ENCODE measurements at places on chromosomes 1 and 21. TPM values are rescaled to one million over a fixed set of nuclear protein-coding genes. Genes with fewer than 3 reads are reported as not detected.

- DNase-seq, result no peak
These were observed 19.4 kb upstream of the FOXE3 start for GRCh38 chr1:47396671-47397196.

GRCh38 chr1:8562222-8562621, 244.3 kb downstream of the SLC45A1 start:
- no peak for DNase-seq

- peak; percentile 65 for DNase-seq
These were observed 40.2 kb upstream of the VWA5B1 start for GRCh38 chr1:20250340-20250989.

- peak; percentile 10 for DNase-seq
These were observed 719.0 kb downstream of the RWDD3 start for GRCh38 chr1:95953015-95953414.

- peak; percentile 30 for DNase-seq
These were observed 75.9 kb upstream of the ETS2 start for GRCh38 chr21:38729754-38730379.

- DNase-seq, result no peak
These were observed 50.9 kb downstream of the PIGK start for GRCh38 chr1:77168358-77168757.

- DNase-seq, result peak; percentile 73
These were observed 52.0 kb upstream of the TMPRSS2 start for GRCh38 chr21:41559658-41560631.

DNA sequence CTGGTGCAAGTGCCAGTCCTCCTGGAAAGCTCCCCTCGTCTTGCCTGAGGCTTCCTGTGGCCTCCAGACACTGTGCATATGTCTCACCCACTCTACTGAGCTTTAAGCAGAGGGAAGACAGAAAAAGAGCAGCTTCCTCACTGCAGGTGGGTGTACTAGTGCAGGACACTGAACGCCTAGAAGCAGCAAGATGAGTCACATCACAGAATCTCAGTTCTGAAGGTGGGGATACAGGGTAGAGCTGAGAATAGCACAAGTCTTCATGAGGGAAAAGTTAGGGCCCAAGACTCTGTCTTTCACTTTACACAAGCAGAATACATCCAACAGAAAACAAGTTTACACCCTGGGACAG, 37.4 kb downstream of the PCAT6 start:
- peak; percentile 6 for DNase-seq

DNA sequence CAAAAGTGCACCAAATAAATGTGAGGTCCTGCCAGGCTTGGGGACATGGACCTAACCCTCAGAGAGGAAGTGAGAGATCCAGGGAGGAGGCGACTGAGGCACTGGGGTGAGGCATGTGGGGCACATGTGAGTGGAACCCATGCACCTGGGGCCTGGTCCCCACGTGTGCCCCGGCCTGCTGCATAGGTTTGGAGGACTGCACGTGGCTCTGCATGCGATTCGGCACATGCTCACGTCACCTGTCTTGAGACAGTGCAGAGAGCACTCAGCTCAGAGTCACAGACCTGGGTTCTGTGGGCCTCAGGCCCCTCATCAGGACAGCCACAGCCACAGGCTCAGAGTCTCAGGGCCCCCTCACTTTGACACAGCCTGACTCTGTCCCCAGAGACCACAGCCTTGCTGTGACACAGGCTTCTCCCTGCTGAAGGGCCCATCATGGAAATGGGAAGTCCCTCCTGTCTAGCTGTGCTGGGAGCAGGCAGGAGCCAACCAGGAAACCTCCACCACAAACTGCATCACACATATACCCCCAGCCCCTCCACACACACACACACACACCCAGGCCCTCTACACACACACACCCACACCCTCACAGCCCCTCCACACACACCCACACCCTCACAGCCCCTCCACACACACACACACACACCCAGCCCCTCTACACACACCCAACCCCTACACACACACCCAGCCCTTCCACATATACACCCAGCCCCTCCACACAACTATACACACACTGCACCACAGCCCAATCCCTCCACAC, 48.2 kb downstream of the SLC9A1 start:
- DNase-seq, result no peak

- DNase-seq, result no peak
These were observed 177.2 kb downstream of the SMYD3 start for GRCh38 chr1:246329900-246330299.

DNA sequence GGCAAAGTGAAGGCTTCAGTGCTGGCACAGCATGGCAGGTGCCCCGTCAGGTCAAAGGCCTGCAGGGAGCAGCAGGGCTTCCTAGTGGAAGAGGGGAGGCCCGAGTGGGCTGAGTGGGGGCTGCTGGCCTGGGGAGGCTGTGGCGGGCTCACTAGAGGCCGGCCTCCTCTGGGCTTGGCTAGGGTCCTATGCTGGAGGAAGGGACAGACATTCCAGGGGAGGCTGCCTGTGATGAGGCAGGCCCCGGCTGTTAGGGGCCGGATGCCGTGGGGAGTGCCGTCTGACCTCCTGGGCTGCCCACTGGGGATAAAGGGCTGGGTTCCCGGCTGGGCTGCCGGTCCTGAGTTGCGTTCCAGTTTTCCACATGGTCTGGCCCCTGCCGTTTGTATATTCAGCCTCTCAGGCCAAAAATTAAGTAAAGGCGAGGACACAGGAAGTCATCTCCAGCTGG, 21.1 kb downstream of the PRXL2B start:
- DNase-seq, result no peak

DNA sequence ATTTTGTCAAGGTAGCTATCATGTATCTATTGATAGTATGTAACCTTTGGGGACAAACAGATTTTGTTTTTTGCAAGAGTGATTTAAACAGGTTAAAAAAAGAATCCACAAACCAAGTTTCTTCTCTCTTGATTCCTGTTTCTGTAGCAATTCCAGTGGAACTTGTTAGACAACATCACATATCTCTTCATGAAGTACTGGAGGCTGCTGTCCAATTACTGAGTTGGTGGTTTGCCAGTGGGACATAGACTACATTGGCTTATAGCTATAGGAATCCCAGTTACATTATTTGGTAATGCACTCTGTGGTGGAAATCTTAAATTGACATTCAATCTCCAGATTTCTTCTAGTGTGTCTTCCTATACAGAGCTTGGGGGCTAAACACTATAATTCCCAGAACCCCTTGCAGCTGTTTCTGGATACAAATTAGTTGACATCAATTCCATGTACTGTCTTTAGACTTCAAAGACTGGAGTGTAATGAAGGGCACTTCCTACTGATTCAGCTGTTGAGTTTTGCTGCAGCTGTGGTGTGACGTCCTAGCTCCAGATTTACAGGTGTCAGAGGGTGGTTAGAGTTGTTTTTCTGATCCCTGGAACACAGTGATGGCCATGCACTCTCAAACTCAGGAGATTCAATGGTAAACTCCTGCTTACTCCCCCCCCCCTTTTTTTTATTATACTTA, 29.4 kb upstream of the GCLM start:
- no peak for DNase-seq

- no peak for DNase-seq
These were observed 1.9 kb upstream of the PADI3 start for GRCh38 chr1:17246971-17247370.

DNA sequence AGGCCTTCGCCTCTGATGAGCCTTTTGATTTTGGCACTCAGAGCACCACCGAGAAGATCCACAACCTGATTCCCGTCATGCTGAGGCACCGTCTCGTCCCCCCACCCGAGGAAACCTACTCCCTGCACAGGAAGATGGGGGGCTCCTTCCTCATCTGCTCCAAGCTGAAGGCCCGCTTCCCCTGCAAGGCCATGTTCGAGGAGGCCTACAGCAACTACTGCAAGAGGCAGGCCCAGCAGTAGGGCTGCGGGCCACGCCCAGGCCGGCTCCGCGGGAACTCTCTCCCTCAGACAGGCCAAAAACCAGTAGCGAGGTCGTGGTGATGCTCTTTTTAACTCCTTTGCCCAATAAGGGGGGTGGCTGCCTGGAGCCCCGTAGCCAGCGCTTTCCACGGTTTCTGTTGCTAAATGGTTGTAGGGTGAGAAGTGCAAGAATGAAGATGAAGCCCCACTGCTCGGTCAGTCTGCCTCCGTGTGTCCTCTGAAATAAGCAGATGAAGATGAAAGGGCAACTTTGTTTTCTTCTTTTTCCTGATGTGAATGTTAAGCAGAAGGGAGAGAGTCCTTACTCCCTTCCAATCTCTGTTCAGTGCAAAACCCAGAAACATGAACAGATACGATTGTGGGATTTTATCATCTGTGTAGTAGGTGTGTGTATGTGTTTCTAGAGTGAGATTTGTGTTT, 46.5 kb downstream of the COQ8A start:
- DNase-seq, result no peak

- DNase-seq, result peak; percentile 18
These were observed 58.4 kb upstream of the MYOCOS start for GRCh38 chr1:171563675-171564074.

DNA sequence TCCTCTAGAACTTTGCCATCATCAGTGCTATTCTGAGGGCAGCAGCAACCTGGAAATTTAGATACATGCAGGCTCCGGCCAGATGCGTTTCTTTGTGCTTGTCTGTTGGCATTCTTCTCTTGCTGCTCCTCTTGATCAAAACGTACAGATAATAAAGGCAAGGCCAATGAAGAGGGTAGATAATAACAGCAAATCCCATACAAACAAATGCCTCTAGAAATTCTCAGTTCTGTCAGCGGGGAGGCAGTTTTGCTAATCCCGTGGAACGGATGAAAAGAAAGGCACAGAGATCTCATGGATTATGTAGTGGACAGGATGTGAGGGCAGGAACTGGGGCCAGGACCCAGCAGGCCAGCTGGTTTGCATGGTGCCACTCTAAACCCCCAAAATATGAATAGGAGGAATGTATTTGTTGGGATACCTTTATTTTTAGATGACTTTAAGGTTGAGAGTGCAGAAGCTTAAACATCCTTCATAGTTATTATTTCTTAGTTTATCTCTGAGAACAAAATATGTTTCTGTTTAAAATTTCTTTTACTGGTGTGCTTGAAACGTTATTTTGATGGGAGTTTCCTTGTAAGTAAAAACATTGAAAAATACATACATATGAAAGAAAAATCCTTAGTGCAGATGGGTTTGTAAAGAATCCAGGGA, 1.5 kb downstream of the ITSN1 start:
- peak; percentile 29 for DNase-seq

DNA sequence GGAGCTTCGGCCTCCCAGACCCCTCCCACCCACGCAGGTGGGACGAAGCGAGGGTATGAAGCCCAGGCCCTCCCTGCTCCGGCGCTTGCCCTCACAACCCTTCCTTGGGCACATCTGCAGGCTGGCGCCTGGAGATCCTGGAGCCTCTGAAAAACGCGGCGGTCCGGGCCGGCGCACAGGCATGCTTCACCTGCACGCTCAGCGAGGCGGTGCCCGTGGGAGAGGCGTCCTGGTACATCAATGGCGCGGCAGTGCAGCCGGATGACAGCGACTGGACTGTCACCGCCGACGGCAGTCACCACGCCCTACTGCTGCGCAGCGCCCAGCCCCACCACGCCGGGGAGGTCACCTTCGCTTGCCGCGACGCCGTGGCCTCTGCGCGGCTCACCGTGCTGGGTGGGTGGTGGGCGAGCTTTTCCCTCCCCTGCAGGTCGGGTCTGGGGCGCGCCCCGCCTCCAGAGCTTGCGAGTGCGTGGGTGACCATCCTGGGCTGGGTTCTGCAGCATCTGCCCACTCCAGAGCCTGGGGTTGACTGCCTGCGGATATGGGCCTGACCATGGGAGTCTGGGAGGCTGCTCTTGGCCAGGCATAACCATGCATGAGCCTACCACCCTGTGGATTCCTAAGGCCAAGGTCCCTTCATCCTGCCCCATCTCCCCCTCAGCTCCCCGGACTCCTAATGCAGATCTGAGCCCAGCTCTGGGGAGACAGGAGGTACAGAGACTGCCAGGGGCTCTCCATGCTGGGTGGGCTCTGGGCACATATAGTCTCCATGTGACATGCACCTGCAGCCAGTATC, 89.8 kb downstream of the TRIM11 start:
- DNase-seq, result no peak

DNA sequence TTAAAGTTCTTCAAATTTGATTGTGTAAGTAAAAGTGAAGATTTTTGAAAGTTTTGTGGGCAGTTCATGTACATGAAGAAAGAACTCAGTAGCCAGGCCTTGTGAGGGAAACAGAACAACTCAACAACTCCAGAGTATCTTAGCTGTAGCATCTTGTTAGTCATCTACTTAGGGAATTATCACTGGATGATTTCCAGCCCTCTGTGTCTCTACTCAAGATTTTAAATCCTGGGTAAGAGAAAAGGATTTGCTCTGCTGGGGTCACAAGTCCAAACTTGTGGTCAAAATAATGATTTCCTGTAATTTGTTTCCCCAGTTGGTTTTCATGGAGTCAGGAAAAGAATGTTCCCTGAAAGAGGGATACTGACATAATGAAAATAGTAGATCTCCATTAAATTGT, 8.2 kb downstream of the OR10T2 start:
- no peak for DNase-seq

GRCh38 chr1:150549496-150550221, 451 bp downstream of the ADAMTSL4 start:
- no peak for DNase-seq

GRCh38 chr1:99590578-99591209, 55.2 kb upstream of the PALMD start:
- DNase-seq, result peak; percentile 98

DNA sequence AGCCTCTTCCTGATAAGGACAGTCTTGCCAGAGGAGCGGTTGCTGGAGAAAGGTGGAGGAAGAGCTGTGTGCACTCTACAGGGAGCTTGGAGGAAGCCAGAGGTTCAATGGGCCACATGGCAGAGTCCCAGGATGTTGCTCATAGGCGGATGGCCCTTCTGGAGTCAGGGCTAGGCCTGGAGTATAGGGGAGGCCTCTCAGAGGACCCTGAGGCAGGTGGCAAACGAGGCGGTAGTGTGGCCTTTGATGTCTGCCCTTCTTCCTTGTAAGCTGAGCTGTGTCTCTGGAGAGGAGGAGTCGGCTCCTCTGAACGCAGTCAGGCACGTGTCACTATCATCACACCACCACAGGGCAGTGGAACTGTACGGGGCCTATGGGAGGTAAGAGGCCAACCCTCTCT, 8.6 kb downstream of the PKP1 start:
- no peak for DNase-seq

ERICH3 gene
- 0.17 TPM for total RNA-seq

FMOD gene
- 3.3 TPM for total RNA-seq

SLC26A9 gene
- total RNA-seq, result not detected

KLHDC8A gene
- not detected for total RNA-seq

TRIM17 gene
- total RNA-seq, result 0.26 TPM

KISS1 gene
- 0.17 TPM for total RNA-seq

KRTAP19-8 gene
- total RNA-seq, result not detected

ADAMTS4 gene
- total RNA-seq, result 0.51 TPM

CELF3 gene
- not detected for total RNA-seq

FAM177B gene
- total RNA-seq, result not detected

IL10RB gene
- 64.1 TPM for total RNA-seq

LCE3E gene
- not detected for total RNA-seq

SYF2 gene
- 55.0 TPM for total RNA-seq

FCRL4 gene
- not detected for total RNA-seq
